ENCODE measurements at places on chromosomes 6 and 20.

GRCh38 chr6:138429761-138430160, 25.7 kb downstream of the HEBP2 start:
- DNase-seq, result no peak

- DNase-seq, result no peak
These were observed 16.9 kb downstream of the NDRG3 start for GRCh38 chr20:36728986-36729385.

DNA sequence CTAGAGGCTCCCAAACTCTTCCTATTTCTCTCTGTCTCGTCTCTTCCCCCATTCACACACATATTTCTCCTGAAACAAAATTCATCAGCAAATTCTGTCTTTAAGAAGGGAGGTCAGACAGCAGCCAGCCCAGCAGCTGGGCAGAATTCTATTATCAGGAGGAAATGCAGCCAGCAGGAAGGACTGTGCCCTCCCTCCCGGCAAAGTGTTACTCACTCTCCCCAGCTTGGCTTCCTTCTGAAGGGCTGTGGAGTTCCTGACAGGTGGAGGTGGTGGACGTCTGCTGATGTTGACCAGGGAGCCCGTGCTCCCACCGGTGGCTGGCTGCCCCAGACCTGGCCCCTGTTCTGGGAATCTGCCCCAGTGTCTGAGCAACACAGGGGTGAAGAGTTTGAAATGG, 37.3 kb downstream of the KCNB1 start:
- DNase-seq, result no peak

- no peak for DNase-seq
These were observed 224.4 kb downstream of the BCAS1 start for GRCh38 chr20:53845980-53846379.

DNA sequence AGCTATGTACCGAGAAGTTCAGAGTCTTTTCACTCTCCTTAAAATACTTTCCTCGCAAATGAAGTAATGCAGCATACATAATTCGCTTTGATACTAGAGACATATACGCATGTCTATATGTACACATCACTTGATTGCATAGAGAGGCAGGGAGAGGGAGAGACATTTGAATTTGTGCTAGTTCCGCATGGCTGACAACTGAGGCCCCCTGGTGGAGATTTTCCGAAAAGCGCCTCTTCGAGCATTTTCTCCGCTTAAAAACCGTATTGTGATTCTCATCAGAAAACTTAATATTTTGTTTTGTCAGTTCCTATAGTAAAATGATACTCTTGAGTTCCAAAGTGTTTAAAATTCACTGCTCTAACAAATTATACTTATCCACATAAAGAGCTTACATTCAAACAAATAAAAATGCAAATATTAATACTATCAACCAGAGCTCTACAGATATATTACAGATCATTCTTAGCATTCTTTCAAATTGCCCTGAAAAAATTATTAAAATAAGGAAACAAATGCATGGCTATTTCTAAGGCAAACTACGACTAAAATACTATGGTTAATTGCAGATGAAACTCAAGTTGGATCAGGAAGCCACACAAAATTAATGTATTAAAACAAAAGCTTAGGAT, 637 bp downstream of the MYLK4 start:
- peak; percentile 84 for DNase-seq

DNA sequence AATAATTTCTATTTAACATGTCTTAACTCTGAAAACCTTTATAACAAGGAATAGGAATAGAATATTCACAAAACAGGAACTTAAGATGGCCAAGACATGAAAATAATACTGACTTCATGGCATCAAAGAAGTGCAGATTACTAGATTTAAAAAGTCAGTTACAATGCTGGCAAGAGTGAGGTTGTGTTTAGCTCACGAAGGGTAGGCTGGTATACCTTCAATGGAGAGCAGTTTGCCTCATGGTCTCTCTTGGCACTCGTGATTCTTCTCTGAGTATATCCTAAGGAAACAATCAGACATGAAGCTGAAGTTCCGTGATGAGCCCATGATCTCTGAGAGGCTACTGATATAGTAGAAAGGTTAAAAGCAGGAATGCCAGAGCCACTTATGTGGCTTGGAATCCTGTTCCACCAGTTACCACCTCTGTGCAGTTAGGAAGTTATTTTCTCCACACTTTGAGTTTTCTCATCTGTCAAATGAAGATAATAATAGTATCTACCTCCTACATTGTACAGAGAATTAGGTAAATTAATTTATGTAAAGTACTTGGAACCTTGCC, 7.2 kb downstream of the NCOA7 start:
- no peak for DNase-seq

GRCh38 chr6:81865712-81866111, 113.2 kb upstream of the TENT5A start:
- no peak for DNase-seq

GRCh38 chr6:168297643-168298042, 21.9 kb downstream of the DACT2 start:
- peak; percentile 69 for DNase-seq

GRCh38 chr6:111872401-111873177, 663 bp downstream of the FYN start:
- DNase-seq, result peak; percentile 51

DNA sequence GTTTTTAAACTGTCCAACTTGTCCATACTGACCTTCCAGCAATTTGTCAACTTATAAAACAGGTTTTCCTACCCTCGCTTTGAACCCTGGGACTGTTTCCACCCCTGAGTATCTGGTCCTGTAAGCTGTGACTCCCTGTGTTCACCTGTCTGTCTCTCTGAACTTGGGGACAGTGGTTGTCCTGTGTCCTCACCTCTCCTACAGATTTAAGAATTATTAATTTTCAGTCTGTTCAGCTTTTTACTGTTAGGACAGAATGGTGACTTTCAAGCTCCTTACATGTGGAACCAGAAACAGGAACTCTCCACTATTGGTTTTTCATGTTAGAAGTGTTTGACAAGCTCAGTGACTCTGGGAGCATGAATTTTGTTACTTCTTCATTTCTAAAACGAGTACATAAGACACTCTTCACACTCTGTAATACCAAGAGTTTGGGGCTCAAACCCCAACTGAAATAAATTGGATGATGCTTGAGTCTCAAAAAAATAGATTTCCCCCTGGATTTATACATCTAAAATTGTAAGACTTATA, 713.9 kb downstream of the COL12A1 start:
- DNase-seq, result no peak

DNA sequence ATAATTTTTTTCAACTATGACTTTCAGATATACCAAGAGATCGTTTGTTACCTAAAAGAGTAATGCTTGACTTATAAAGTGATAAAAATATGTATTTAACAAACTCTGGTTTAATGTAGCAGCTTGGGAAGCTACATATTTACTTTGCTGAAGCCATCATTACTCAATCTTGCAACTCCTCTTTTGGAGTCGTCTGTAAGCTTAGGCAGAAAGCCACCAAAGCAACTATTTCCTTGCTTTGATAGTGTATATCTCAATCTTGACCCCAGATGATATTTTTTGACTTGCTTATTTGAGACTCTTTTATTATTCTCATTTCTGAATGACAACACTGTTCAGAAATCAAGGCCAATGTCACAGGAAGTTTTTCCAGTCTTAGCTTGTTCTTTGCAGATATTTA, 183.0 kb downstream of the SAMD5 start:
- DNase-seq, result no peak

DNA sequence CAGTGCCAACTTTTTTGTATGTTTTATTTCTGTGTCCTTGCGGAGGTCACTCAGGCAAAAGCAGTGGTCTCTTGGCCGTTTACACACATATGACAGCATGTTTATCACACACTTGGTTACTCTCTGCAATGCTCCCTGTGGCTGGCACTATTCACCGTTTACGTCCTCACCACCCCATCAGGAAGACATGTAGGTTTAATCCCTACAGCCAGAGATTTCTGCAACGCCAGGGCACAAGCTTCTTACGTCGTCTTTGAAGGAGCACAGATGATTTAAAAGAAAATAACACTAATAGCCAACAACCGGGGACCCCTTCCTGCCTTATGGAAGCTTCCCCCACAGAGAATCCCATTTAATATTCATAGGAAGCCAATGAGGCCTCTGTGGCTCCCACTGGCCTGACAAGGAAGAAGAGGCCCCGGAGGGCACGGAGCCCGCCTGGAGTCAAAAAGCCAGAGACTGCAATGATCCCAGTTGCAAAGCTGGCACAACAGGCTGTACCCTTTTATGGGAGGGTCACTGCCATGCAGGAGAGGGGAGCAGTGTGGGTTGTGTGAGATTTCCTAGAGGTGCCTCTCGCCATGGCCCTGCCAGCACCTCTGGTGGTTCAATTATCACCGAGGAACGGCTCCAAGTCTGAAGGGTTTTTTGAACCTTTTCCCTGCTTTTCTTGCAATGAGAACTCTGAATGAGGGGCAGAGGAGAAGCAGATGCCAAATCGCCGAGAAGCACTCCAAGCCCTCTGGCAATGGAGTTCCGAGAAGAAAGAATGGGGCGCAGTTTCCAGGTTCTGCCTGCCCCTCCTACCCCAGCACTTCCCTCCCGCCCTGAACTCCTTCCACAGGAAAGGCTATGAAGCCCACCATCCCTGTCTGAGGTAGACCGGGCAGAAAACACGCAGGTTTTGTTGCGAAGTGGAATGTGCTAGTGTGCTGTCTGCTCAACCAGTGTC, 96.2 kb downstream of the THBS2 start:
- DNase-seq, result no peak
